Effector memory CD8-positive, alpha-beta T cell (primary cell): ENCODE measurements at places on chromosomes 2 and 18.

DNA sequence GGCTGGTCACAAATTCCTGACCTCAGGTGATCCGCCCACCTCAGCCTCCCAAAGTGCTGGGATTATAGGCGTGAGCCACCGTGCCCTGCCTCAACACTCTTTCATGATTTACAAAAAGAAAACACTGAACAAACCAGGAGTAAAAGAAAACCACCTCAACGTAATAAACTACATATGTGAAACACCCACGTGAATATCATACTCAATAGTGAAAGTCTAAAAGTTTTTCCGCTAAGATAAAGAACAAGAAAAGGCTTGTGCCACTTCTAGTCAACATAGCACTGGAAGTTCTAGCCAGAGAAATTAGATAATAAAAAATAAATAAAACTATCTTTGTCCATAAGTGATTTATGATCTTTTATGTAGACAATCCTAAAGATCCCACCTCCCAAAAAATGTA lies 68.5 kb downstream of the ROCK2 start:
- no peak for DNase-seq

DNA sequence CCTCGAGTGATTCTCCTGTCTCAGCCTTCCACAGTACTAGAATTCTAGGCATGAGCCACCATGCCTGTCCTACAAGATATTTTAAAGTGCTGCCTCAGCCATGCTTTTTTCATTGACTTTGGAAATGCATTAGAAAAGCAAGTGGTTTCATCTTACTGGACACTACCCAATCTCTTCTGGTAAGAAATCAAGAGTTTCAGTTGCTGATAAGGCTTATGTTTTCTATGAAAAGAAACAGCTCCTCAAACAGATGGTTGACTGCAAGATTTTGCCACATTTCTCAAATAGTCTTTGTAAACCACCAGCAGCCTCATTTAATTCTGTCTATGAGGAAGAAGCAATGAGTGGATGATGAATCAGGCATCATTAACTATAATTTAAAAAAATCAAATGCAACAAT lies 264.5 kb upstream of the LRP1B start:
- no peak for DNase-seq

GRCh38 chr2:190213441-190214335 lies 105.9 kb downstream of the HIBCH start:
- DNase-seq = no peak

GRCh38 chr18:26662996-26663395 lies 114.6 kb upstream of the KCTD1 start:
- no peak for DNase-seq

DNA sequence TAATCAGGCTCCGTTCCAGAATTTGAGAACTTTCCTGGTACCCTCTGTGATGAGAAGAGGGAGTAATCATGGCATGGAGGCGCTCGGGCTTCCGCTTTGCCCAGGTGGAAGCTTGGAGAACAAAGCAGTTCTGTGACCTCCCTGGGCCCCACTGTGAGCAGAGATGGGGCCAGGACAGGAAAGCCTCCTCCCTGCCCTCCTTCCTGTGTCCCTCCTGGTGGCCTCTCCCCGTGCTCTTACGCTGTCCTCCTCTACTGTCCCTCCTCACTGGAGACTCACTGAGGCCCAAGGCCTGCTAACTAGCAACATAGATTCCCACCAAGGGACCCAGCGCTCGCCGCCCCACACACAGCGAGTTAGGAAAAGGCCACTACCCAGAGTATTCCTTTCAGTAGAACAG lies 119.8 kb downstream of the MAPK4 start:
- no peak for DNase-seq

DNA sequence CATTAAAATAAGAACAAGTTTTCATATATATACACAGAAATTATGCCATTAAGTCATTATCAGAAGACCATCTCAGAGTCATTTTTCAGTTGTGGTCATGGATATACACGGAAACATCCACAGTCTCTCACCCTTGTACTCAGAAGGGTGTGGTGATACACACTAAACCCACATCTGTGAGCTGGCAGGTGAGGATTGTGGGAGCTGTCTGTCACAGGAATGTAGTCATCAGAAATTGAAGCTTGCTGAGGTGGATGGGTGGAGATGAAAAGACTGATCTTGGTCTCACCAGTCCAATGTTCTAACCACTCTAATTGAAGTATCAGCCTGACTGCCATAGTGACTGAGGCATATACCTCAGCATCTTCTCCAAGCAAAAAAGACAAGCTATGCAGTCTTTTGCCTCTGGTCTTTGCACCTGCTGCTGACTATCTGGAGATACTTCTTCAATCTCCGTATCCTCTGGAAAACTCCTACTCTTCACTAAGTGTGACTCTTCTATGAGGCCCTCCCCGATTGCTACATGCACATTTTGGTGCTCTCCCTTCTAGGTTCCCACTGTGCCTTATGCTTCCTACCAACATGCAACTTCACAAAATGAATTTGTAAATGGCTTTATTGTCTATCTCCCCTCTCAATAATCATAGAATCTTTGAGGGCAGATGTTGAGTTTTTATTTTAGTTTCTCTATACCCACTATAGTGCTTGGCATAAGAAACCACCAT lies 232.8 kb downstream of the DYM start:
- peak; percentile 2 for DNase-seq

DNA sequence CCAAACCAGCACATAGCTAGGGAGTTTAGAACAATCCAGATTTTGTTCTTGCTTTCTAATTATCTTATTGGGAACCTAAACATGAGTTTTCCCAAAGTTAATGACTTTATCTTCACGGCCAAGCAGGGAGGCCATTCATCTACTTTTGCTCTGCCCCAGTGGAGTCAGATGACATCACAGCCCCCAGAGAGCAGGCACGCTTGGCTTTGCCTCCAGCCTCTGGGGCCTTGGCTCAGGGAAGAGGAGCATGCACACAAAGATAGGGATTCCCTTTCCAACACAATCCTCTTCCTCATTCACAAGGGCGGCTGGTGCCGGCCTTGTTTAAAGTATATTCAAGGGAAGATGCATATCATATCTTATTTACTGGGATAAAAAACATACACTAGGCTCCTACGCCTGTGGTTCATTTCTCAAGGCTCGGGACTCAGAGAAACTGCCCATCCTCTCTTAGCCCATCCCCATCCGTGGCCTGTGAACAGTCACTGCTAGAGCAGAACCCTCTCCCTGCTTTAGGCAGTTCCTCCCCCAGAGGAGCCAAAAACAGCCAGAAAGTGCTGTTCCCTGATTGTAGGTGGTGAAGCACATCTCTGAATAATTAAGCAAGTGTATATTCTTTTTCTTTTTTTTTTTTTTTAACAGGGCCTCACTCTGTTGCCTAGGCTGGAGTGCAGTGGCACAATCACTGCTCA lies 21.2 kb downstream of the TGFA start:
- no peak for DNase-seq

- DNase-seq = no peak
Observed at GRCh38 chr2:216777637-216778273, 82.1 kb downstream of the TNP1 start.

DNA sequence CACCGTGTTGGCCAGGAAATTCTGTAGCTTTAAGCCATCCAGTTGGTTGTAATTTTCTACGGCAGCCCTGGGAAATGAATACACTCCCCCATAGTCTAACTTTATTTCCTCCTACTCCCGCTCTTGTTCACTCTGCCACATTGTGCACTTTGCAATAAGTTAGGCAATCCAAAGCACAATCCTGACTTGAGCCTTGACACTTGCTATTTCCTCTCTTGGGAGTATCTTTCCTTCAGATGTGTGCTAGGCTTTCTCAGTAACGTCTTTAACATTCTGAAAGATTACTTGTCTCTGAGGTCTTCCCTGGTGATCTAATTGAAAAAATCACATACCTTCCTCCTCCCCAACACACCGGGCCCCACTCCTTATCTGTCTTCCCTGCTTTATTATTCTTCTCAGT lies 65.9 kb upstream of the RAB27B start:
- no peak for DNase-seq

DNA sequence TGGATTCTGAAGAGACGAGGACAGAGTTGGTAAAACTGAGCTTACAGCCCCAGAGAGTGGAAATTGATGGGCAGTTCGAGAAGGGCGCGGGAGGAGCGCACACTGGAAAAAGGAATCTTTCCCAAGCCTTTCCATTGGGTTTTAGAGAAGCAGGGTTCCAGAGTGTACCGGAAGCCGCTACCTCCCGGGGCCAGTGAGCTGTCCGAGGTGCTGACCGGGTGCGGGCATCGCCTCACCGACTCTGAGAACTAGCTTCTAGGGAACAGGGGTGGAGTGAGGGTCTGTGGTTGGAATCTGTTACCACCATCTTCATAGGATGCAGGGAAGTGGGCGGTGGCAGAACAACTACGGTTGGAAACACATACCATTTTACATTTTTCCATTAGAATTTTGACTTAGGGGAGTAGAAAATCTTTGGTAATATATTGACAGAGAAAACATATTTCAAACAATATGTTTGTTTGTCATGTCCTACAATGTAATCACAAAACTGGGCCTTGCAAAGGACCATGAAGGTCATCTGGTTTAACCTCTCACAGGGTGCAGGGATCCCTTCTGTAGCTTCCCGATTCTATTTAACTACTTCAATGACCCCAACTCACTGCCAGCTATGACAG lies 724 bp downstream of the NMS start:
- DNase-seq = no peak

DNA sequence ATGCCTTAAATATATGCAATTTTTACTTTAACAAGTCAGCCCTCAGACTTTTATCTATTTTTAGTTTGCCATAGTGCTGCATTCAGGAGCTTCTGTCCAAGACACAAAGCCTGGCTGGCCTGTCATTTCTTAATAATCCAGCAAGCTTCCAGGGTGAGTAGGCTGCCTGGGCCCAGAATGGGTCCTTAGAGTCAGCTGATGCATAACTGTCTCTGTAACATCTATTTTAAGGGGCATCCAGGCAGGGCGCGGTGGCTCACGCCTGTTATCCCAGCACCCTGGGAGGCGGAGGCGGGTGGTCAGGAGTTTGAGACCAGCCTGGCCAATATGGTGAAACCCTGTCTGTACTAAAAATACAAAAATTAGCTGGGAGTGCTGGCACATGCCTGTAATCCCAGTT lies 11.8 kb upstream of the GNLY start:
- no peak for DNase-seq

DNA sequence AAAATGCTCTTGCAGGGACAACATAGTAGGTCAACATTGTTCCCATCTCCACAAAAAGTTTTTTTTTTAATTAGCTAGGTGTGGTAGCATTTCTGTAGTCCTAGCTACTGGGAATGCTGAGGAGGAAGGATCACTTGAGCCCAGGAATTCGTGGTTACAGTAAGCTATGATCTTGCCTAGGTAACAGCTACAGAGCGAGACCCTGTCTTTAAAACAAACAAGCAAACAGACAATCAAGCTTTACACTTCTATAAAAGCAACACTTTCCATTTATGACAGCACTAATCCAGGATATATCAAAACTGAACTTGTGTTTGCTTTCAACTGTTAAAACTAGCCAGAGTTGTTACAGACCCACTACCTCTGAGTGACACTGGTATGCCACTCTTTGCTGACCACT lies 12.0 kb downstream of the UGT1A3 start:
- DNase-seq = no peak

GRCh38 chr2:36445185-36445866 lies 89.7 kb downstream of the CRIM1 start:
- no peak for DNase-seq

- no peak for DNase-seq
Observed at GRCh38 chr18:60162388-60162787, 210.2 kb downstream of the MC4R start.

DNA sequence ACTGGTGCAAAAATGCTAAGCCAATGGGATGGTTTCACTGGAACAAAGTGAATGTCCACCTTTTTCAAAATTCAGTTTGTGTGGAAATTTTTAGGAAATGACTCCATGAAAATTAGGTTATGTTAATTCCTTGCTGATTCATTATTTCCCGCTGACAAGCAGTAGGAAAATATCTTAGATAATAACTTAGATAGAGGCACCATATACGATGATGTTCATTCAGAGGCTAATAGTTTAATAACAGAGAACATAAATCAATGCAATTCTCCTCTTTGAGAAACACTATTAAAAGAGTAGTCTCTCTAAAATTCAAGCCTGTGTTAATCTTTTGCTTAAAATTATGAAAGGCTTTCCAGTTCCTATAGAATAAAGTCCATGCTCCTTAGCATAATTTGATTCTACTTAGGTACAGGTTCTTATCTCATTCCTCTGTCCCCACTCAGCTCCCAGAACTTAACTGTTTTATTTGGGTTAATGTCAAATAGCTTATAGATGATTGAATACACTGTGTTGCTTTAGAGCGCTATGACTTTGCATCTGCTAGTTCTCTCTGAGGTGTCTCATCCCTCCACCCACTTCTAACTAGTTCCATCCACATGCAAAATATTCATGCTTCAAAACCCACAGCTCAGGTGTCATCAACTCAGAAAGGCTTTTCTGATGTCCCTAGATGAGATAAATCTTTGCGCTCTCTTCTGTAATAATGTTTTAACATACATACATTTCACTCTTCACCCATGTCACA lies 503.6 kb downstream of the ERBB4 start:
- DNase-seq = no peak

- DNase-seq = no peak
Observed at GRCh38 chr18:47163241-47163640, 12.9 kb downstream of the IER3IP1 start.

- no peak for DNase-seq
Observed at GRCh38 chr2:1595274-1595673, 149.0 kb downstream of the PXDN start.

DNA sequence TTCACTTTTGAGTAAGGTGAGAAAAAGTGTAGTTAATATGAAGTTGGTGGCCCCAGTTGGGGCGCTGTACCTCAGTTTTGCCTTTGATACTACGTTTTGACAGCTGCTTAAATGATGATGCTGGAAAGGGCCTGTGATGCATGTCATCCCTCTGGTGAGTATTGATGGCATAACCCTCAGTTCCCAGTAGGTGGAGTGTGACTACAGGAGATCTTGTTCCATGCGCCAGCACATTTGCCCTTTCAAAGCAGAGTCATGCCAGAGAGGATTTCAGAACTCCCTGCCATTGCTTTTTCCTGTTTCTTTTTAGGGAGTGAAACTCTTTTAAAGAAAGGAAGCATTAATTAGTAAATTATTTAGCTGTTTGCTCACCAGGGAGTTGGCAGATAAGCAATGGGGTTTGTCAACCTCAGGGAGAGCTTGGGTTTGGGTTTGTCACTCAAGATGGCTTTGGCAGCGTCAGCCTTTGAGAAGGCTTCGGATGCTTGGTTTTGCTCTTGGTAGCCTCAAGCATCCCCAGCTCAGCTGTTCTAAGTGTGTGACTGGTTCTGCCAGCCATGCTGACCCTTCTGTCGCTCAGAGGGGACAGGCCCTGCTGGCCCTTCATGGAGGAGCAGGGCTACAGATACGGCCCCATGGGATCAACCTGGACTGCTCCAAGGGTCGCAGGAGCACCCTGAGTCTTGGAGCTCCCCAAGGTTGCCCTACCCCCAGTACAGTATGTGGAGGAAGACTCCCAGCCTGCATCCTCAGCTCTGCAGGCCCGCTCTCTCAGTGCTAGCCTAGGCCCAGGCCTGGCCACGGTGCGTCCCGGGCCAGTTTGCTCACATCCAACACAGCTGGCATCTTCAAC lies 29.1 kb downstream of the ARMC9 start:
- peak; percentile 22 for DNase-seq

DNA sequence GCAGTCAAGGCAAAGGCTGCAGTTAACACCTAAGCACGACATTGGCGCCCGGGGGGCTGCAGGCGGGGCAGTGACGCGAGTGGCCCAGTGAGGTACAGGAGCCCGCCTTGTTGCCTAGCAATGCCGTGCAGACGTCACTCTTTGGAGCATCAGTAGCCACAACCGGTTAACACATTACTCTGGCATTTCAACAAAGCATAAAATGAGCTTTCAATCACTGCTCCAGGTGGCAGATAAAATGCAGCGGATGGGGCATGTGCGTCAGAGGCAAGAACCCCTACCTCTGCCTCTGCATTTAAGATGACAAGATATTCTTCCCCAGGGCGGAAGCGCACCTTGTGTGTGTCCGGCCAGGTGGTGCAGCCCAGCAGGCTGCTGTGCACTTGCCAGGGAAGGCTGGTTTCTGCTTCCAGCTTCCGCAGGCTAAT lies 139.4 kb downstream of the MTCL1 start:
- DNase-seq = no peak
